ENCODE measurements at places on chromosomes 13 and 19.
A peak's percentile ranks its signal among the peaks of the same experiment; 100 is the strongest.

DNA sequence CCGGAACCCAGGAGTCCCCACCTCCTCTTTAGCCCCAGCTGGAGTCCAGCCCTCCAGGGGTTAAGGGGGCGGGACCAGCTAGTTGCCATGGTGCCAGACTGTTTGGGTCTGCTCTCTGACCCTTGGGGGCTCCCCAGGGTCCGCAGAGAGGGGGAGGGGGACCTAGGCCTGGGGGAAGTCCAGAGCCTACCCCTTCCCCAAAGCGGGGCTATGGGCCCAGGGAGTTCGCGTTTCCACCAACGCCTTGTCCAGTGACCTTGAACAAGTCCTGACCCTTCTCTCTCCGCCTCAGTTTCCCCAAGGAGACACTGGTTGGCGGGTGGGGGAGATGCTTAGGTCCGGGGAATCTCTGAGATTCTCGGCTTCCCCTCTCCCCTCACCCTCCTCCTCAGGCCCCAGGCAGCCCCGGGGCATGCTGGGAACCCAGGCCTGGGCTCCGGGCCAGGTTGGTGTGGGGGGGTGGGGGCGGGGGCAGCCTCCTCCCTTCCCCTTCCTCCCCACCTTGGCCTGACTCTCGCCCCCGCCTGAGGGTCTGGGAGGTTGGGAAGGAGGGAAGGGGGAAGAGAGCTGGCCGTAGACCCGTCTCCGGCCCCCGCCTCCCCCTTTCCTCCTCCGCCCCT is 2.6 kb upstream of the SPACA6 start:
- peak; percentile 81 for DNase-seq

DNA sequence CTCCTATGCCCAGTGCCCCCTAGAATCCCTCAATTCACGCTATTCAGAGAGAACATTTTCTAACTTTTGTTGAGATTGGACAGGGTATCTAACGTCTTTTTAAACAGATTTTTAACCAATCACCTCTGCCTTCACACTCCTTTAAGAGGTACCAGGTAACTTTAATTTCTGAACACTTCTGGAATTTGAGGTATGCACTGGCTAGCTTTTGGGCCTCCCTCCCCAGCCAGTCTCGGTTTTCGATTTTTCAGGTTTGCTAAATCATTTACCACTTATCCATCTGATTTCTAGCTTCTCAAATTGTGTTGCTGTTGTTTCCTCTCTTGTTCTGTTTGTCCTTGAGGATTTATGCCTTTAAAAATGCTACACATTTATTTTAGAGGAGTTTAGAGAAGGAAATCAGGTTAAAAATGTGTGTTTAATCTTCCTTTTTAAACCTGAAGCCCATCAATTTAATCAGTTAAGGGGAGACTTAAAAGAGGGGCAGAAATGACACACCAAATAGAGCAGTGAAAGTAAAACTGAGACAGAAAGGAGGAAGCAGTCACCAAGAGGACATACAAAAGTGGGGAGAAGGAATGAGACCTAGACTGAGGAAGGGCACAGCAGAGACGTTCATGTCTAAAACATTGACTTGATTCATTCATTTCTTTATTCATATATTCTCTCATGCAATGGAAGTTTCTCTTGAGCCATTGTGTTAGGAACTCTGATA is 139.6 kb upstream of the HTR2A start:
- DNase-seq = no peak

DNA sequence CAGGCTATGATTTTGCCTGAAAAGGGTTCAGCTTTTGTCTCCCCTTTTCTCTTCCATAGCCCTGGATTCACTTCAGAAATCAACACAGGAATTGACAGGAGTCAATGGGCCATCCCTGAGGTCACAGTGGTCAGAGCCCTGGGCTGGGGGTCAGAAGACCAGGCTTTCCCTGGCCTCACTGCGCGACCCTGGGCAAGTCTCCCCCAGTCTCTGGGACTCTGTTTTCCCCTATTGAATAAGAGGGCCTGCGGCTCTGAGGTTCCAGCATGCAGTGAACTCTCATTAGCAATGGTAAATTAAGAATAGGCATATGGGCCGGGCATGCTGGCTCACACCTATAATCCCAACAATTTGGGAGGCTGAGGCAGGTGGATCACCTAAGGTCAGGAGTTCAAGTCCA is 30.7 kb upstream of the VSTM2B start:
- no peak for DNase-seq

DNA sequence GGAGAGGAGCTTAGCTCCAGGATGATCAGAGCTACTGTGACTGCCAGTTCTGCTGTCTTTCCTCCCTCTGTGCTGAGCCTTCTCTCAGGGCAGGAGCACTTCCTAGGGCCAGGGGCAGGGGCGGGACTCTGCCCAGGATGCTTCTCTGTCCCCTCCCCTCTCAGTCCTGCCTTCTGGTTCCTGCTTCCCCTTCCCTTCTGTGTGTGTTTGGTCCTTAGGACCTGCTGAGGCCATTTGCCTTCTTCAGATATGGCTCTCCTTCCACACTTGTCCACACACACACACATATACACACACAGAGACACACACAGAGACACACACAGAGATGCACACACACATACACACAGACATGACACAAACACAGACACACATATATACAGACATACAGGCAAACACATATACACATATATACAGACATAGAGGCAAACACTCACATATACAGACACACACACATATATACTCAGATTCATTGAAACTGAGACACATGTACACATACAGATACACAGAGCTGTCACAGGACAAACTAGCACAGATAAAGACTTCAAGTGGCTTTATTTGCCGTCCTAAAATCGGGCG is 22.0 kb upstream of the CD177 start:
- no peak for DNase-seq

DNA sequence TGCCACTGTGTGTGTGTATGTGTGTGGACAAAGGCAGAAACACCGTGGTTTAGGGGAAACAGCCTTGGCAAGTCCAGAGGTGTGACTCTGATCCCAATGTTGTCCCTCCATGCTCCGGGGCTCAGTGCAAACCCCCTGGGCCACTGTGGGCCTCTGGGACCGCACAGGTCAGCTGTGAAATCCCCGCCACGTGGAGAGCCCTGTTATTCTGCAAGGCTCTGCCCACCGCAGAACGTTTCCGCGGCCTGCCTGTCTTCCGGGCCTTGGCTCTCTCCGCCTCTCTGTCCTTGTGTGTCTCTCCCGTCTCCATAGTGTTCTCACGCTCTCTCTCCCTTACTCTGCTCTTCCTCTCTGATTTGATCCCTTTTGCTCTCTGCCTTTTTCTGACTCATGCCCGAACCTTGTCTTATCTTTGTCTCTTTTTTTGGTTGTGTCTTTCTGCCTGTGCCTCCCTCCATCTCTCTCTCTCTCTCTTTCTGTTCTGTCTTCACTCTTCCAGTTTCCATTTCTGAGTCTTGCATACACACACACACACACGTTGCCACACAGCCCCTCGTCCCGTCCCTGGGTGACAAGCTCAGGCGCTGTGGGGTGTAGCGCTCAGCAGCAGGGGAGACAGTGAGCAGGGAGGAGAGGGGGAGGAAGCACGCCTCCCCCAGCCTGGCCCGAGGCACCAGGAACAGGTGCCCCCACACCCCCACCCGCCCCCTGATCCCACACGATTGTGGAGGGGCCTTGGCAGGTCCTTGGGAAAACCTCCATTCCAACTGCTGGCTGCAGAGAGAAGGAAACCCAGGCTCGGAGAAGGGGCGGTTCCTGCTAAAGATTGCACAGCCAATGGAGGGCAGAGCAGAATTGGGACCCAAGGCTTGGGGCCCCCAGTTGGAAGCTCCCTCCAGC is 3.0 kb downstream of the TTYH1 start:
- peak; percentile 60 for DNase-seq

- no peak for DNase-seq
Measured at GRCh38 chr13:27076421-27076820, 95.2 kb downstream of the USP12 start.

DNA sequence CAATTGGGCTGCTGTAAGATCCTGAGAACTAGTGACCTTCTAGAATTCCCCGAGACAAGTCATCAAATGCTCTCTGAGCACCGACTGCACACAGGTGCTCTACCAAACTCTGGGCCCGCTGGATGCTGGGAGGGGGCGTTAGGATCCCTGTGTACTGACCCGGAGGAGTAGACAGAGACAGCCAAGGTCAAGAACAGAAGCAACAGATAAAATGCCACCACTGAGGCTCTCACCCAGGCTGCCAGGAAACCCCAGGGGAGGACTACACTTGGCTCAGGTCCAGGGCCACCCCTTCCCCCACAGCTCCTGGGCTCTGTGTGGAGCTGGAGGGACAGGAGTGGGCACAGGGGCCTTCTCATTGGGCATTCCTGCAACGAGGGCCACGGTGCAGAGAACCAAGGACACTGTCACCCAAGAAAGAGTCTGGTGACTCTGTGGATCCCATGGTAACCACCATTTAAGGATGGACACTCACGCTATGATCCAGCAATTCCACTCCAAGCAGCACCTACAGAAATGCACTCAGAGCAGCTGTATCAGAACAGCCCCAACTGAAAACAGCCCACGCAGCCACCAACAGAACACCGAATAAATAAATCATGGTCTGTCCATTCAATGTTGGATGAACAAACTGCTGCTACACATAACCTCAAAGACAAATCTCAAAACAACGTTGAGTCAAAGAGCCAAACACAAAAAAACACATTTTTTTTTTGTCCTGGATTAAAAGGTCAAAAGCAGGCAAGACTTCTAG is 16.8 kb upstream of the SLC35E1 start:
- no peak for DNase-seq

GRCh38 chr13:23436680-23437079 is 3.2 kb upstream of the SACS start:
- DNase-seq = no peak

DNA sequence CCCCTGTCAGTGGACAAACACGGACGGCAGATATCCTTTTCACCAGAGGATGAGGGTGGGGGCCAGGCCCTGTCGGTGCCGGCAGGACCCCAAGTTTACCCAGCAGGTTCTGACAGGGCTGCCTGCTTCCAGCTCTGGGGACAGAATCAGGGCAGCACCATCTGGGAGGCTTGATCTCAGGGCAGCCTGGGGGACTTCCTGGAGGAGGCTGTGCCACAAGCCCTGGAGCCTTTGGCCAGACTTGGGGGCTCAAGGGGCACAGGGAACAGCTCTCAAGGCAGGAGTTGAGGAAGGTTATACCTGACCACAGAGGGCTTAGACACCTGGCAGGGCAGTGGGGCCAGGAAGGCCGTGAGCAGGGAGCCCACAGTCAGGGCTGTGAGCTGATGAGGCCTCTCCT is 45.2 kb downstream of the COMP start:
- no peak for DNase-seq

DNA sequence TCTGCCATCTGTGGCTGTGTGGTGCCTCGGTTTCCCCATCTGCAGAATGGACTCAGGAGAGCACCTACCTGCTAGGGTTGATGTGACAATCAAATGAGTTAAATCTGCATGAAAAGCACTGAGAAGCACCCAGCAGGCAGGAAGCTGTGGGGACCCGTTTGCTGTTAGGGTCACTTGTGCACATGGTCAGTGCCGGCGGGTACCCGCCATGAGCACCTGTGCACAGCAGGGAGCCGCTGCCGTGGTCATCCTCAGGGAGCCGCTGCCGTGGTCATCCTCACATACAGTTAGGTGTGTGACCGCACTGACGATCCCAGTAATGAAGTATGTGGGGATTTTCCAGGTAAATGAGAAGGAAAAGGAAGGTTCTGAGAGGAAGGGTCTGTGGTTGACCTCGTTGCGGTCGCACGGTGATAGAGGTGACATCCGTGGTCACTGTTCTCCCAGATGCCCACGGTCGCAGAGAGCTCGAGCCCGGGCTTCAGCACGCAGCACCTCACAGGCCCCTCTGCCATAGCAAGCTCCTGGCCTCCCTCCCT is 6.5 kb downstream of the MCF2L start:
- DNase-seq = no peak

- no peak for DNase-seq
Measured at GRCh38 chr13:100523981-100524386, 64.6 kb downstream of the GGACT start.

- no peak for DNase-seq
Measured at GRCh38 chr13:109610517-109610916, 175.9 kb downstream of the IRS2 start.

GRCh38 chr13:102814025-102814607 is 15.2 kb downstream of the BIVM start:
- DNase-seq = no peak

GRCh38 chr13:67075239-67075638 is 154.9 kb downstream of the PCDH9 start:
- peak; percentile 54 for DNase-seq

GRCh38 chr13:42885325-42885724 is 103.9 kb downstream of the FAM216B start:
- no peak for DNase-seq

DNA sequence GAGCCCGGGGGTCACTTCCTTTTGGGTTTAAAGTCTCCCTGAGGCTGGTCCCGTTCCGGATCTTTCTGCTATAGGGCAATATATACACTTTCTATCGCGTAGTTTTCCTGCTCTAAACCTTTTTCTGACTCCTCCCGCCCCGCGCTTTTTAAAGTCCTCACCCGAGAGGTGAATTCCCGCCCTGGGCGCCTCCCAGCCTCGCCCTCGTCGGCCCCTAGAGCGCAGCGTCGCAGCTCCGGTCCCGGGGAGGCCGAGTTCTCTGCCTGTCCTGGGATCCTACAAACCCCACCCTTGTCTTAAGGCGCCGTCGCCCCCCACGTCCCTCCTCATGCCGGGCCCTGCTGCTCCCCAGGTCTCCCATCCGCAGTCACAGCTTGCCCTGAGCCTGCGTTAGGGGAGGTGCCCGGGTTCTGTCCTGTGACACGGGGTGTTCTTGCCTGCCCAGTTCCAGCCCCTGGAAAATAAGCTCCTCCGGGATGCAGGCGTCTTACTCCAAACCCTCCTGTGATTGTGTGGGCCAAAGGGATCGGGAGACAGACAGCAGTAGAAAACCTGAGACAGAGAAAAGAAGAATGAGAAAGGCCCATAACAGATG is 491 bp downstream of the ZNF525 start:
- no peak for DNase-seq

DNA sequence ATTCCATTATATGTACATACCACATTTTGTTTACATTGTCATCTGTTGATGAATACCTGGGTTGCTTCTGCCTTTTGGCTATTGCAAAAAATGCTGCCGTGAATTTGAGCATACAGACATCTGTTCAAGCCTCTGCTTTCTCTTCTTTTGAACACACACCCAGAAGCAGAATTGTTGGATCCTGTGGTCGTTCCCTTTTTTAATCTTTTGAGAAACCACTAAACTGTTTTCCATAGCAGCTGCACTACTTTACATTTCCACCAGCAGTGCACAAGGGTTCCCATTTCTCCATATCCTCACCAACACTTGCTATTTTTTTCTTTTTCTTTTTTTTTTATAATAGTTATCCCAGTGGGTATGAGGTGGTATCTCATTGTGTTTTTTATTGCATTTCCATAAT is 123.5 kb downstream of the TEX29 start:
- DNase-seq = no peak

DNA sequence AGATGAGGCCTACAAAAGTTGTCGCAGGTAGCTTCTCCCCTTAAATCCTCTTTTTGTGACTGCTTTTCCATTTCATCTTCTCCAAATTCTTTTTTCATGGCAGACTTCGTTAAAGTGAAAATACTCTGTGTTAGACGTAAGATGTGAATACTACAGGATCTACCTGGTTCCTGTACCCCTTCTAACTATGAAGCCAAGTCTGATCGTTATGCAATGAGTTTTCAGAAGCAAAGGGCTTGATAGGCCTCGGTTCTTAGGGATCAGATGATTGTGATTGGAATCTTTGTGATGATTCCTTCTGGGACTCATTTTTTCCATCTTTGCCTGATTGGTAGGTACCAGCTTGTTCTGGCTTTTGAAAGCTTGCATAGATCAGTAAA is 86.9 kb downstream of the PCCA start:
- DNase-seq = no peak

- no peak for DNase-seq
Measured at GRCh38 chr19:9070066-9070465, 16.8 kb upstream of the OR1M1 start.
